ENCODE measurements at places on chromosomes 5 and 9. TPM values are rescaled to one million over a fixed set of nuclear protein-coding genes. Genes with fewer than 3 reads are reported as not detected.

The FOXD1 gene
- 0.45 TPM for total RNA-seq

The TLR4 gene
- total RNA-seq: not detected

The FAM221B gene
- total RNA-seq: not detected

- no peak for ATAC-seq
These were observed 73.5 kb downstream of the SLF1 start for GRCh38 chr5:94691949-94692348.

DNA sequence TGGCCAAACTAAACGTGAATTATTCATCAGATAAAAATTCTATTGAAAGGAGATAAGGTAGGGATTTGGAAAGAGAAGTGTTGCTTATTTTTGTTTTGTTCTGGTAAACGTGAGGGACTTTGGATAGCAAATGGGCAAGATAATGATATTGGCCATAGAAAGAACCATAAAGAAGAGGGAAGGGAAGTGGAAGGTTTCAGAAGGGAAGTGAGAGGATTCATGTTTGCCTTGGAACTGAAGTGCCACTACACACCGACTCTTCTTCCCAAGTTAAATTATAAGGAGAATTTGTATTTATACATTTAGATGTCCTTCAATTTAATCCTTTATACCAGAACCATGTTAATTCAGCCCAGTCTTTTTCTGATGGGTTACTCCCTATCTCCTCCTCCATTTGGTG, 42.1 kb upstream of the TAF11L2 start:
- no peak for ATAC-seq

DNA sequence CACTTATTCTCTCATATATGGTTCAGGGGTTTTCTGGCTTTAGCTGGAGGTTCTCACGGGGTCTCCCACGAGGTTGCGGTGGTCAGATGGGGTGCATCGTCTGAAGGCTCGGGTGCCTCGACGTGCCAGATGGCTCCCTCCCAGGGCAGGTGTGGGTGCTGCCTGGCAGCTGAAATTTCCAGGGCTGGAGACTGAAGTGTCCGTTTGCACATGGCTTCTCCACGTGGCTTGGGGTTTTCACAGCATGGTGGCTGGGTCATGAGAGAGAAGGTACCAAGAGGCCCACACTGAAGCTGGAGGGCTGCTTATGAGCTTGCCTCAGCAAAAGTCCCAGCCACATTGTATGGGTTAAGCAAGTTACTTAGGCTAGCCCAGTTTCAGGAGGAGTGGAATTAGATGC, 218.6 kb downstream of the AGTPBP1 start:
- no peak for ATAC-seq

GRCh38 chr5:112634796-112635195, 102.9 kb upstream of the APC start:
- no peak for ATAC-seq

The PCSK5 gene
- 1.6 TPM for total RNA-seq

GRCh38 chr5:15367489-15367888, 132.5 kb upstream of the FBXL7 start:
- ATAC-seq: no peak

GRCh38 chr9:4573634-4574389, 83.5 kb downstream of the SLC1A1 start:
- ATAC-seq: no peak

DNA sequence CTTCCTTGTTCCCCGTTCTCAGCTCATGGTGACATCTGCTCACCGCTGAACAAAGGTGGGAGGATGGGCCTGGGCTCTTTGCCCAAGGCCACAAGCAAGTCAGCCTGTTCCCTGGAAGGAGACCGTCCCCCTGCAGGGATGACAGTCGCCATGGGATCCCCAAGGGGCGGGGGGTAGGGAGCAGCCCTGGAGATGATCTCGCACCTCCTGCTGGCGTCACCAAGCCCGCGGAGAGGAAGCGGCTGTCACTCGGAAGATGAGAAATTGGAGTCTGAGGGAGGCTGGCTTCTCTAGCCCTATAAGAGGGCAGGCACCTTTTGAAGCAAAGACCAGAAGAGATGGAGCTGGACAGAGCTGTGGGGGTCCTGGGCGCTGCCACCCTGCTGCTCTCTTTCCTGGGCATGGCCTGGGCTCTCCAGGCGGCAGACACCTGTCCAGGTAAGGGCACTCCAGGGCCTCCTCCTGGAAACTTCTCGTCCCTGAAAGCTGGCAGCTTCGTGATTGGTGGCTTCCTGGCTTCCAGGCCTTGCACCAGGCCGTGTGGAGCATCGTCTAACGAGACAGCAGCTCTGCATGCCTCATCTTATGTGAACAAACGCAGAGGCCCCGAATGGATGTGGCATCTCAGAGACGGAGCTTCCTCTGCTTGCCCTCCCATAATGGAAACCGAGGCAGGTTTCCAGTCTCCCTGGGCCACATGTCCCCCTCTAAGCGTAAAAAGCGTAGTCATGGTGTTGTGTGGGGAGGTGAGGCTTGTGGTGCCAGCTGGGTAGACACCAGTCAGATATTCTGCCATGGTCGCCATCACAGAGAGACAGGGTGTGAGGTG, at the start of gene FCN2:
FCN2 (plus strand) TSS at position 327 of the 829 bp plus-strand sequence; CDS start at position 339, 12 bp downstream.
- no peak for ATAC-seq

- no peak for ATAC-seq
These were observed 13.2 kb downstream of the HNRNPH1 start for GRCh38 chr5:179610109-179610902.

DNA sequence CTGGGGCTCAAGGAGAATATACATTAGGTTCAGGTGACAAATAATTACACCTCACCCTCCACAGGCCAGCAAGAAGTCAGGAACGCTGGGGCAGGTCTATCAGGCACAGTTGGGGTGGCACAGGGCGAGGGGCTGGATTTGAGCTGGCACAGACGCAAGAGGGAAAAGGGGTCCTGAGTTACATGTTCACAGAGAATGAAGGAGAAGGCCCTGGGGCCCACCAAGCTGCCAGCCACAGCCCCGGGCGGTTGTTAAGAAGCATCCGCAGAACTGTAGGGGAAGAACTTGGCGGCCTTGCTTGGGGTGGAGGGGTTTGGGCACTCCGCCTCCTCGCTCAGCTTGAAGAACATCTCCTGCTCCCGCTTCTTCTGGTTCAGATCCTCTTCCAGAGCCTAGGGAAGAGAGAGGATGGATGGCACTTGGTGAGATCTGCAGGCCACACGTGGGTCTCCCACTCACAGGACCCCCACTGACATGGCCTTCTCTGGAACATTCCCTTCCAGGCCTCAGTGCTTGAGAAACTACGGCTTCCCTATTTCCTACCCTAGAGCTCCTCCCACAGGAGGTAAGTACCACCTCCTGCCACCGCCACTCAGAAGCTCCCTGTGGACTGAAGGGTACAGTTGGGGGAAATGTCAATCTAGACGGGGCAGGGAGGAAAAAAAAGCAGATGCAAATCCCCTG, 38.3 kb upstream of the FBXW11 start:
- no peak for ATAC-seq

DNA sequence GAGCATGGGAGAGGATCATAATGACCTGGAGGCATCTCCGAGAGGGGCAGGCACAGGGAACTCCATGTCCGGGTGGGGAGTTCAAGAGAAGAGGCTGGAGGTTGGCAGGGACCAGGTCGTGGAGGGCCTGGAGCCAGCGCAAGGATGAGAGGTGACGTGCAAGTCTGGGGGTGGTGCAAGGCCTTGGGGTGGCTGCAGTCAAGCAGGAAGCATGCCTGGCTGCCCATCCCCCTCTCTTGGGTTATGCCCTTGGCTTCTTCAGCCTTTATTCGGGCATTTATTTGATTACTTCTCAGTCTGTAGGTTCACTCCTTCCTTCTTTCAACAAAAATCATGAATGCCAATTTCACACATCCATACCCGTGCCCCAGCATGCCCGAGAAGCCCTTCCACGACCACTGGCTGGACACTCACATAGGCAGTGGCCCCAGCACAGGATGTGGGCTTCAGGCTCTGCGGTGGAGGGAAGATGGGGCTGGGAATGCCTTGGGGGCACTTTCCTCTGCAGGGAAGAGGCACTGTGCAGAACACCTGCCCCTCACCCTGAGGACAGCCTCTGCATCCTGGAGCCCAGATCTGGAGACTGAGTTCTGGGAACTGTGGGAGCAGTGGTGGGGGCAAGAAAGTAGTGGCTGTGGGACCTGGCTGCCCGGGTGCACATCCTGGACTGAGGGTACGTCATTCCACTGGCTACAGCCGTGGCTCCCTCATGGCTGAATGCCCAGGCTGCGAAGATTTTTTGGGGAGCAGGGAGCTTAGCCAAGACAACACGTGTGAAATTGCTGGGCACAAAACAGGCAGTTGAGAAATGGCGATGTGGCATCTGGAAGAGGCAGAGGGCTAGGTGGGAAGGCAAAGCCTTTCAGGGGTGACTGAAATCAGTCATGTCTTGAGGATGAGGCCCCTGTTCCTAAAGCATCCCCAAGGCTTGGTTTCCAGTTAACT, 38.6 kb downstream of the CRB2 start:
- no peak for ATAC-seq

GRCh38 chr5:58753446-58753845, 170.6 kb downstream of the RAB3C start:
- ATAC-seq: no peak

- ATAC-seq: no peak
These were observed 34.9 kb upstream of the PPP3R2 start for GRCh38 chr9:101629636-101630035.

The LHX2 gene
- total RNA-seq: not detected

The SPINK6 gene
- not detected for total RNA-seq
